ENCODE measurements at places on chromosomes 11 and 22.

DNA sequence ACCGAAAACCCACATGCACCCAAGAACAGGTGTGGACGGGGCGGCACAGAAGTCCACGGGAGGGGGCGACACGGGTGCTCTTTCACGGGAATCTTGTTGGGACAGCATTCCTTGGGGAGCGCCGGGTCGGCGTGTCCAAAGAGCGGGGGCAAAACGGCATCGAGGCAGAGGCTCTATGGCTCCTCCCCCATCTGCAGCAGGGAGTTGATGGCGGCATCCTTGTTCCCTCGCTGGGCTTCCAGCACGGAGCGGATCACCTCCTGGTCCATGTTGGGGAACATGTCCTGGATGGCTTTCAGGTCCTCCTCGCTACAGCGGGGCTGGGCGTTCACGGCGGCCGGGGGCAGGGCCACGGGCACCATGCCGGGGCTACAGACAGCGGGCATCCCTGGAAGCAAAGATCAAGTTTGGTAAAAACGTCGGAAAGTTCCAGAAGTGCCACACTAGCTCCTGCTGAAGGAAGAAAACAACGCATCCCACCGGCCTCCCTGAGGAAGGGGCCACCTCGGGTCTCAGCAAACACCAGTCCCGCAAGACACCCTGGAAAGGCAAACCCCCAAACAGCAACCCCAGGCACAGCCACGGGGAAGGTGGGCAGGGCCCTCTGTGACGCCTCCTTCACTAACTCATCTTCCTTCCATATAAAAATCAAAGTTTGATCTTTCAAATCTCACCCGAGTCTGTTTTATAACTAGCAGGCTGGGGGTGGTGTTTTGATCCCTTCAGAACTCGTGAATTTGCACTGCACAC lies 32.4 kb downstream of the TOLLIP start:
- DNase-seq = no peak

DNA sequence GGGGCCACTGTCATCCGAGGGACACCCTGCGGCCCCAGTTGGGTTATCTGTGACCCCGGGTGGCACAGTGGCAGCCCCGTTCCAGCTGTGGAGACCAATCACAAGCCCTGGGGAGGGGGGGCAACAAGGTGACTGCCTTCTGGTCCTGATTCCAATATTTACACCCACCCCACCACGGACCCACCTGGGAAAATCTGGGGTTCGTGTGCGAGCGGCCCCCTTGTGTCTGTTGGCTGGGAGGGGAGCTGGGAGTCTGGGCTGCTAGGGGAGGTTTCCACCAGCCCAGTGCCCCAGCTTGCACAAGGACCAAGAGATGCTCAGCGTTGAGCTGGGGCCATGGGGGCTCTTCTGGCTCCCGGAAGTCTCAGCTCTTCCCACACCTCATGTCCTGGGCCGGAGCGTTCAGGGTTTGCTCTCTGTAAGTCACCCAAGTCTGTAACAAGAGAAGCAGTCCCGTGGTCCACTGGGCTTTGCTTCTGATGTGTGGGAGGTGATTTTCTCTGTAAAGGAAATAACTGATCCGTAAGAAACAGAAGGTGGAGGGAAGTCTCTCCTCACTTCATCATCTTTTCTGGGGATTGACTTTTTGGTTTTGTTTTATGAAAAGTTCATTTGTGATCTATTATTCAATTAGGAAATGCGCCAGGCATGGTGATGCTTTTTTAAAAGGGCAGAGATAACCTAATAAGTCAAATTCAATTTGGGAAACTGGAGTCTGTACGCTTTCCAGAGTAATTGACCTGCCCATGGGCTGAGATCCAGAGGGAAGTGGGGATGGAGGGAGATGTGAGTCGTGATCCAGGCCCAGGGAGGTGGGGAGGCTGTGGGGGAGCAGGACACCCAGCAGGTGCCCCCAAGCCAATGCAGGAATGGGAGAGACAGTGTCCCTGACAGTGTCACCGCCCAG lies 22.4 kb upstream of the GAL start:
- no peak for DNase-seq

- DNase-seq = peak; percentile 94
Observed at GRCh38 chr11:66842896-66843775, at the start of gene RCE1. RCE1 (plus strand) TSS chr11:66843441; CDS start chr11:66843456, 15 bp downstream.

DNA sequence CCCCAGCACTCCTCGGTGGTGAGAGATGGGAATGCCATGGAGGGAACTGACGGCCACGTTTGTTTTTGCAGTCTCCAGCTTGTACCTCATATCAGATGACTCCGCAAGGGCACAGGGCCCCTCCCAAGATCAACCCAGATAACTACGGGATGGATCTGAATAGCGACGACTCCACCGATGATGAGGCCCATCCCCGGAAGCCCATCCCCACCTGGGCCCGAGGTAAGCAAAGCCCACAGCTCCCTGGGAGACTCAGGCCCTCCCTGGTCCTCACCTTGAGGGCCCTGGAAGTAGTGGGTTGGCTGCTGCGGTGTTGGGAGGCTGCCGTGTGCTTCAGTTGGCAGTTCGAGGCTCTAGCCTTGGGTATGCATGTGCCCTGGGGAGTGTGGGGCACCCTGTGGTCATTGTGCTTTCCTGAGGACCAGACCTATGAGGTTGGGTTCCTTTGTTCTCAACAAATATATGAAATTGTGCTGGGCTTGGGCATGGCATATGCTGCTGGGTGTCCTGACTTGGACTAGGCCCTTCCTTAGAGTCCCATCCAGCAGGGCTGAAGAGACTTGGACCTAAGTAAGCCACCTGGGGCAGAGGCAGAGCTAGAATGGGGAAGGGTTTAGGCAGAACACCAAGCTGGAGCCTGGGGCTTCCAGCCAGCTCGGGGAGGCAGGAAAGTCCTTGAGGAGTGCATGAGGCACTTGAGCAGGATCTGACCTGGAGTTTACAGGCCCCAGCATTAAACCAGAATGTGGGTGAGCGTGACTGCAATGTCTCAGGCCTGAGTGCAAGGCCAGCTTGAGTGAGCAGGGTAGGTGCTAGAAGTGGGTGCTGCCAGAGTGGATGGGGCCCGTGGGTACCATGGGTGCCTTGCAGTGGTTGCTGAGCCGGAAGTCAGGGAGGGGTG lies 26.4 kb downstream of the INCENP start:
- DNase-seq = no peak

DNA sequence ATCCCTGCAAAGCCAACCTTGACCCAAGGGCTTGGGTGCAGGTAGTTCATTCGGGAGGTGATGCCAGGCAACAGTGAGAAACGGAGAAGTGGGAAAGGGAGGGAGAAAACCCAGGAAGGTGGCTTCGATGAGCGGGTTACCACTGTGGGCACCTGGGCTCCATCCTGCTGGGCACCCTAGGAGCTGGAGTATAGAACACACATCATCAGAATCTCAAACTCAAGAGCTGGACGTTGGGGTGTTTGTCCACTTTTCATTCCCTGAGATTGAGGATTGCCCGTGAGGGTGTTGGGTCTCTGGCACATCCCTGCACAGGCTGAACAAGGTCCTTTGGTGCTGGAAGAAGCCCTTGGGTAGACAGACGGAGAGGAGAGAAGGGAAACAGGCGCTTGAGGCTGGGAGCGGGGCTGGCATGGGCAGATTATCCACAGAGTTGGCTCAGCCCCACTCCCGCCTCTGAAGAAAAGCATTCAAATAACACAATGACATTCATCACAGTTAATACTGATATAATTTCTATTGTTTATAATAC lies 70.4 kb downstream of the LRRC32 start:
- DNase-seq = no peak
